ENCODE measurements at places on chromosomes 3 and 15.

- peak; percentile 68 for DNase-seq
Measured at GRCh38 chr3:71050538-71051258, 532.8 kb downstream of the FOXP1 start.

- no peak for DNase-seq
Measured at GRCh38 chr3:71659864-71660591, 65.2 kb downstream of the EIF4E3 start.

DNA sequence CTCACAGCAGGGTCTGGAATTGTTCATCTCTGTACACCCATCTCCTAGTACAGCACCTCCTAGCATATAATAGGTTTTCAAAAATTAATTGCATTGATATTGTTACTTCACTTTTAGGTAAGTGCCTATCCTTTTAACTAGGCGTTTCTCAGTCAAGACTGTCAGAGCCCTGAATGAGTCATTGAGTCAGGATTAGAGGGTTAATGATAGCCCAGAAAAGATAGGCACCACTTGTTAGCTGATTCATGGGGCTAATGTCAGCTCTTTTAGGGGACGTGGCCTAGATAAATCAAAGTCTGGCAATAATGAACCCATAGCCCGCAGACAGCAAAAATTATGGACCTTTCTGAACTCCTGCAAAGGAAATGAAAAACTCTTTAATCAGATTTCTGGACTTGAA is 42.9 kb downstream of the TIMP4 start:
- no peak for DNase-seq

DNA sequence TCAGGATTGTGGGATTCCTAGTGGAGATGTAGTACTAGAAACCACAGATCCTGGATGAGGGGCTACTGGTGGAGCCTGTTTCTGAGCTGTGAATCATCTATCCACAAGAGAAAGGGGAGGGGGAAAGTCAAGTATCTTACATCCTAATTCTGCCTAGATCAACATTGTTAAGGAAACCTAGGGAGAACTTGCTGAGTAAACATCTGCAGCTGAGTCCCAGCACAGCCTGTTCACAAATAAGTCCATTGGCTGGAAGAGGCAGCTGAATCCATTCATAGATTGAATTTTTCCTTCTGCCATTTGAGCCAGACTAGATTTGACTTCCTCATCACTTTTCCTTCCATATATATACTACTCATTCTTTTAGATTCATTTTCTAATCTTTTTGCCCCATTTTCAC is 460.5 kb downstream of the TUSC7 start:
- no peak for DNase-seq

GRCh38 chr3:33940736-33941135 is 142.3 kb downstream of the PDCD6IP start:
- no peak for DNase-seq

- DNase-seq: no peak
Measured at GRCh38 chr15:36779744-36780408, 200.4 kb downstream of the CDIN1 start.

DNA sequence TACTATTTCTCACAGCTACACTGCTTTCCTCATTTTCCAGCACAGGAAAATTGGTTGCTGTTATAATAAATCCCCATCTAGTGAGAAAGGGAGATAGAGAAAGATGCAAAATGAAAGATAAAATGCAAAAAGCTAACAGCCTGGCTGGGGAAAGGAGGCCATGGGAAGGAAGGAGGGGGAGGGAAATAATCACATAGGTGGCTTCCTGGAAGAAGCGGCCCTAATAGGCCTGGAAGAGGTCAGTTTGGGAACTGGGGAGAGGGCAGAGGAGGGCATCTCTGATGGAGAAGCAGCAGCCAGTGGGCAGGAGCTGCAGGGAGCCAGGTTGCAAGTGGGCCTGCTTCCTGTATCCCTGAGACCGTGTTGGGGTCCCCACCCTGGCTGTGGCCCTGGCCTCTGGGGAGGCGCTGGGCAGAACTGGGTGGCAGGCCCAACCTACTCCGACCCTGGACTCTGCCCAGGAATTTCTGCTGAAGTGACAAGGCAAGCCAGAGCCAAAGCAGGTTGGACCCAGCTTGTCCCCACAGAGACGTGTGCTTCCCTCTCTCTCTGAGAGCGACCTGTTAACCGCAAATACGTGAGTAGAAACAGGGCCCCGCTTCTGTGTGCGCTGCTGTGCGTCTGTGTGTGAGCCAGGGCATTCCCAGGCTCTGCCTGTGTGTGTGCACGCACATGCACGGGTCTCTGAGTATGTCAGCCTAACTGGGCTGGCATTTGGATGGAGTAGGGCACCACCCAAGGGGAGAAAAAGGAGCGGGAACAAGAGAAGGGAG is 1.9 kb downstream of the SLC28A1 start:
- DNase-seq: no peak

DNA sequence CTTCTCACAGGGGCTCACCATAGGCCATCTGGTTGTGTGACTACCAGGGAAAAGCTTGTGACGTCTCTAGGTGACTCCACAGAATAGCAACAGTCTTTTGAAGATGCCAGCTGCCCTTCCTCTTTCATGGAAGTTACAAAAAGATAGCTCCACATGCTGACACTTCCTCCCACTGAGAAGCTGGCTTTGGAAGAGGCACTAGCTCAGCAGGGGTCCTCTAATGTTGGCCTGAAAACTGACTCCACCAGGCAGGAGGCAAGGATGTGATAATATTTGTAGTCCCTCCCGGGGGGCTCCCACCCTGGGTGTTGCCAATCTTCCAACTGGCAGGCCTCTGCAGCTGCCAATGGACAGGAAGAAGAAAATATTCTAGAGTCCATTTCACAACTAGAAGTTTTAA is 343.5 kb downstream of the NEK10 start:
- DNase-seq: no peak
